ENCODE measurements at places on chromosomes 13 and 19. TPM values are rescaled to one million over a fixed set of nuclear protein-coding genes. Genes with fewer than 3 reads are reported as not detected.
A peak's percentile ranks its signal among the peaks of the same experiment; 100 is the strongest.

Gene PGLYRP1
- total RNA-seq = not detected

Gene UGGT2
- total RNA-seq = 27.1 TPM

Gene TTYH1
- total RNA-seq = 0.37 TPM

Gene TM9SF2
- 77.8 TPM for total RNA-seq

Gene SAMD1
- total RNA-seq = 62.9 TPM

DNA sequence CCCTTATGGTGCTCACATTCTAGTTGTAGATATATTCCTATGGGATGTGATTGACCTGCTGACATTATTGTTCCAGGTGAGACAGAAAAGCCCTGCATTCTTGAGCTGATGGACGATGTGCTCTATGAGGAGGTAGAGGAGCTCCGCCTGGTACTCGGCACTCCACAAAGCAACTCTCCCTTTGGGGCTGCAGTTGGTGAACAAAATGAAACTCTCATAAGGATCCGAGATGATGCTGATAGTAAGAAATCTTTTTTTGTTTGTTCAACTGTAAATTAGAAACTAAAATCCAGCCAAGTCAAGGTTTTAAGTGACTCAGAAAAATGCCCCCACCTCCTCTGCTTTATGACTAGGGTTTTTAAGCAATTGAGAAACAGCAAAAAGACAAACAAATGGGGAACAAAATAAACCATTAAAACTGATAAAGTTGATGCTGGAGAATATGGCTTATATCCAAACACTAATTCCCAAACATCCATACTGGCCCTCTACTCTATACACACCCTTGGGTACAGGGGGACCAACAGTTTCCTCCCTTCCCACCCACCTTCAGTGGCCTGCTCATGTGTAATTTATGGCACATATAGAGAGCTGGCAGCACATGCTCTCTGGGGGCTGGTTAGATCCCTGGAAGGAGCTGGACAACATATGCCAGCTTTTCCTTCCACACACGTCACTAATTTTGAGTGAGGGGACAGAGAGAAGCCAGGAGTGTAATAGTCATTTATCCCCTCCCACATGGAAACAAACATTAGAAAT is 139.6 kb downstream of the STOML3 start:
- H3K4me1 ChIP-seq = no peaks in the 10 kb centered on the region
- no peaks in the 10 kb centered on the region for H3K27me3 ChIP-seq

- no peaks in the 10 kb centered on the region for H3K27me3 ChIP-seq
- H3K4me1 ChIP-seq = no peaks in the 10 kb centered on the region
- H3K36me3 ChIP-seq = no peaks in the 10 kb centered on the region
- H3K27ac ChIP-seq = no peak overlapping the region
- H3K4me3 ChIP-seq = no peak overlapping the region
Observed at GRCh38 chr19:46031781-46032596, 8.8 kb downstream of the IGFL4 start.

- H3K36me3 ChIP-seq = no peaks in the 10 kb centered on the region
- DNase-seq = no peak
- no peaks in the 10 kb centered on the region for H3K27me3 ChIP-seq
- no peak overlapping the region for H3K4me3 ChIP-seq
Observed at GRCh38 chr19:56217039-56217949, 15.2 kb downstream of the ZSCAN5C start.

GRCh38 chr13:67094952-67095351 is 135.2 kb downstream of the PCDH9 start:
- no peak for DNase-seq
- no peak overlapping the region for H3K4me3 ChIP-seq
- H3K4me1 ChIP-seq = no peaks in the 10 kb centered on the region
- H3K27ac ChIP-seq = no peak overlapping the region
- H3K36me3 ChIP-seq = no peaks in the 10 kb centered on the region
- H3K27me3 ChIP-seq = no peaks in the 10 kb centered on the region

- H3K27ac ChIP-seq = no peak overlapping the region
- DNase-seq = no peak
- peaks cover 18% of the 10 kb centered on the region for H3K4me1 ChIP-seq
- H3K36me3 ChIP-seq = no peaks in the 10 kb centered on the region
Observed at GRCh38 chr19:5838353-5839064, 993 bp downstream of the FUT6 start.

DNA sequence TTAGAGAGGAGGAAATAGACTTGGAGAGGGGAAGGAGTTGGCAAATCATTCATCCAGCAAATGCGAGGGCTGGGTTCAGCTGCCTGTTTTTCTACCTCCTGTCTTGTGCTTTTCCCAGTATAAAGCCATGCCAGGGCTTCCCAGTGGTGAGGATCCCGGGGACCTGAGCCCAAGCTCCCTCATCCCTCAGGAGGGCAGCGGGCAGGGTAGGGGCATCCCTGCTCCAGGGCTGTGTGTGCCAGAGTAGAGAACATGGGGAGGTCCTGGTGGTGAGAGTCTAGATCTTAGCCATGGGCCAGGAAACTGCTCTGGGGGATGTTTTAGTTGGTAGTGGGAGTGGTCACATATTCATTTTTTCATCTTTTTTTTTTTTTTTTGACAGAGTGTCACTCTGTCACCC is 43.6 kb downstream of the GPR12 start:
- H3K27me3 ChIP-seq = 0 out of 2 replicates have a peak, but pooled peaks cover 10% of the 10 kb centered on the region
- H3K27ac ChIP-seq = no peak overlapping the region
- no peak overlapping the region for H3K4me3 ChIP-seq
- H3K36me3 ChIP-seq = no peaks in the 10 kb centered on the region
- H3K4me1 ChIP-seq = no peaks in the 10 kb centered on the region

DNA sequence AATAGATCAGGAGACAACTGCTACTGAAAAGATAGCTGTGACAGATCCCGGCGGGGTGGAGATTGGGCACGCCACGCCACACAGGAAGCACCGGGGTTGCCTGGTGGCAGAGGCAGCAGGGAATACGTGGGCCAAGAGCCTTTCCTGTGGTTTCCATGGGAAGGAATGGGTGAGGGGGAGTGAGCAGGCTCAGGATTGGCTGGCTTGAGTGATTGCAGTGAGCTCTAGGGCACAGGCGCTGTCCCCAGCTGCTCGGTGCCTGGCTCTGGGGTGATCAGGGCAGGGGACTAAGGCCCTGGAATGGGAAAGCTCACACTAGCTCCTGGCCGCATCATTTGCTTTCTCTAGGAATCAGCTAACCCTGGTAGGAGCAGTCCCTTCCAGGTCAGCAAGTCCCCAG is 166.1 kb downstream of the USP12 start:
- H3K27me3 ChIP-seq = no peaks in the 10 kb centered on the region
- DNase-seq = no peak
- H3K27ac ChIP-seq = no peak overlapping the region
- H3K4me3 ChIP-seq = no peak overlapping the region
- no peaks in the 10 kb centered on the region for H3K36me3 ChIP-seq

DNA sequence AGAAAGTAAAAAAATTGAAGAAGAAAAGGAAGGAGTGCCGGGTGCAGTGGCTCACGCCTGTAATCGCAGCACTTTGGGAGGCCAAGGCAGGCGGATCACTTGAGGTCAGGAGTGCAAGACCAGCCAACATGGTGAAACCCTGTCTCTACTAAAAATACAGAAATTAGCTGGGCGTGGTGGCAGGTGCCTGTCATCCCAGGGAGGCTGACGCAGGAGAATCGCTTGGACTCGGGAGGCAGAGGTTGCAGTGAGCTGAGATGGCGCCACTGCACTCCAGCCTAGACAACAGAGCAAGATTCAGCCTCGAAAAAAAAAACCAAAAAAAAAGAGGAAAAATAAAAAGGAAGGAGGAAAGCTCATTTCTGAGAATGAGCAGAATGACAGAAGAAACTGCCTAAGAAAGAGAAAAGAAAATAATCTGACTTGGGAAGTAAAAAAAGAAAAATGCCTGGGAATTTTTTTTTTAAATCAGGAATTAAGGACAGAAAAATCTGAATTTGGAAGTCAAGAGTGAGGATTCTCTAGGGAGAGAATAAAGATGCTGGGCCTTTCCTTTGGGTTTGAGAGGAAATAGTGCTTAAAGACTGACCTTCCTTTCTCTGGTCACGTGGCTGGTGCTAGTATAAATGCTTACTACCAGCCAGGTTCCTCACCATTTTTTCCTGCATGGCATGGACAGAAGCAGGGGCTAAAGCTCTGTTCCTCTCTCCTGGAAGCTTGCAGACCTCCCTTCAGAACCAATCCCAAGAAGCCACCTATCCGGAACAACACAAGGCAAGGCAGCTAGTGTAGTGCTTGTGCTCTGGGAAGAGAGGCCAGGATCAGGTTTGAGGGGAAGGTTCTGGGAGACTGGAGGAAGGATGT is at the start of gene FFAR2:
FFAR2 (plus strand) TSS at position 652 of the 864 bp plus-strand sequence. CDS start 1,458 bp downstream, outside the sequence.
- no peak for DNase-seq
- peaks cover 29% of the 10 kb centered on the region for H3K27me3 ChIP-seq
- H3K27ac ChIP-seq = no peak within 1 kb of the TSS
- no peaks in the 10 kb centered on the region for H3K36me3 ChIP-seq
- no peak within 1 kb of the TSS for H3K4me3 ChIP-seq

DNA sequence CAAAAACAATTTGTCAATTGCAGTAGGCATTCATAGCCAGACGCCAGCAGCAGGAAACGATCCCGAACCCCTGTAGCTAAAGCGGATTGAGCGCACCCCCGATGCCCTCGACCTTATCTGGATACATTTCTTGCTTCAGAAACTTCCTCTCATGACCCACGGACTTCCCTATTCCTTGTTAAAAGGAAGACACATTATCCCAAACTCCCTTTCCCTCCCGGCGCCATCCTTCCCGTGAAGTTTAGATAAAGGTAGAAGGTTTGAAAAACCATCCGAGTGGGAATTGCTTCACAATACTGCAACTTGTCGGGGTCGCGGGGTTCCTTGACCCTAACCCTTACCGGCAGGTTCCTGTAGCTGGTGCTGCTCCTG is 977 bp downstream of the PCDH20 start:
- no peaks in the 10 kb centered on the region for H3K36me3 ChIP-seq
- H3K27ac ChIP-seq = no peak overlapping the region
- no peaks in the 10 kb centered on the region for H3K4me1 ChIP-seq
- H3K27me3 ChIP-seq = no peaks in the 10 kb centered on the region

- H3K27ac ChIP-seq = no peak overlapping the region
- no peak for DNase-seq
- no peaks in the 10 kb centered on the region for H3K27me3 ChIP-seq
- H3K36me3 ChIP-seq = no peaks in the 10 kb centered on the region
- no peak overlapping the region for H3K4me3 ChIP-seq
Observed at GRCh38 chr13:68025604-68026003, 795.5 kb upstream of the PCDH9 start.

GRCh38 chr13:23687614-23688013 is 117.4 kb downstream of the TNFRSF19 start:
- no peaks in the 10 kb centered on the region for H3K36me3 ChIP-seq
- H3K4me1 ChIP-seq = no peaks in the 10 kb centered on the region
- H3K4me3 ChIP-seq = no peak overlapping the region
- H3K27me3 ChIP-seq = no peaks in the 10 kb centered on the region

DNA sequence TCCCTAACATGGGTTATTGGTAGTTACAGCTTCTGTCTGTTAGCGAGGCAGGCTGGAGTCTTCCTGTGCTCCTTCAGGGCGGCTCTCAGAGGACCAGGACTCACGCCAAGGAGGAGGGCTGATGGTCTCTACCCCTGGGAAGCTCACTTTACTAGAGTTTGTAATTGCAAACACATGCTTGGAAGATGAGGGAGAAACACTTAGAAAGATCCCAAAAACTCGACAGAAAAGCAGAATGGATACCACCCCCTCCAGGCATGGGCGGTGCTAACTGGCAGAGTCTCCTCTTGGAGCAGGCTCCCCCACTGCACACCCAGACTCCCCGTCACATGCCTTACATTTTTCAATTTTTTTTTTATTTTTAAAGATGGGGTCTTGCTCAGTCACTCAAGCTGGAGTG is 62.0 kb downstream of the PARP4 start:
- no peak overlapping the region for H3K4me3 ChIP-seq
- no peaks in the 10 kb centered on the region for H3K4me1 ChIP-seq
- DNase-seq = no peak
- H3K36me3 ChIP-seq = peaks cover 51% of the 10 kb centered on the region
- no peaks in the 10 kb centered on the region for H3K27me3 ChIP-seq

DNA sequence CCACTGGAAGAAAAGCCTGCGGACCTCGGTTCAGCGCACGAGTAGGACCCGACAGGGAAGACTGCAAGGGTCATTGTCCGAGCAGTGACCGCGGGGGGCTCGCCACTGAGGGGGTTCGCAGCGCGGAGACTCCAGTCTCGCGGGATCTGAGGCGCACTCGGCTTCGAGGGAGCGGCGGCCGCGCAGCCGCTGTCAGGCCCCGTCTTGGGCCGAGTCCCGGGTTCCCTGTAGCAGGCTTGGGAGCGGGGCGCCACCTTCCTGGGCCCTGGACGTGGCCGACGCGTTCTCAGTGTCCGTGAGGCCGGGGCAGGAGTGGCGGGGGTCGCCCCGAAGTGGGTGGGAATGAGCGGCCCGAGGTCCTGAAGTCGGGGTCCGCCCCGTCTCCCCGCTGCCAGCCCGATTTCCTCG is 474 bp upstream of the FAM174C start:
- H3K4me3 ChIP-seq = peak overlapping the region; percentile 85
- DNase-seq = no peak
- H3K4me1 ChIP-seq = peaks cover 57% of the 10 kb centered on the region
- H3K27me3 ChIP-seq = no peaks in the 10 kb centered on the region
- peaks cover 40% of the 10 kb centered on the region for H3K36me3 ChIP-seq
- H3K27ac ChIP-seq = peak overlapping the region; percentile 100

GRCh38 chr19:4099041-4099764 is 24.7 kb downstream of the MAP2K2 start:
- H3K27ac ChIP-seq = no peak overlapping the region
- no peaks in the 10 kb centered on the region for H3K27me3 ChIP-seq
- H3K36me3 ChIP-seq = peaks cover 14% of the 10 kb centered on the region
- DNase-seq = no peak
- no peak overlapping the region for H3K4me3 ChIP-seq
- no peaks in the 10 kb centered on the region for H3K4me1 ChIP-seq

- no peaks in the 10 kb centered on the region for H3K4me1 ChIP-seq
- DNase-seq = peak; percentile 39
- no peak overlapping the region for H3K4me3 ChIP-seq
- H3K27me3 ChIP-seq = no peaks in the 10 kb centered on the region
- H3K27ac ChIP-seq = no peak overlapping the region
Observed at GRCh38 chr19:7326105-7326877, 22.4 kb upstream of the ARHGEF18 start.

- no peaks in the 10 kb centered on the region for H3K27me3 ChIP-seq
- peaks cover 13% of the 10 kb centered on the region for H3K4me1 ChIP-seq
- peak overlapping the region; percentile 83 for H3K4me3 ChIP-seq
- 0 out of 2 replicates have a peak overlapping the region, but pooled peaks have one; percentile 33 for H3K27ac ChIP-seq
- DNase-seq = no peak
- no peaks in the 10 kb centered on the region for H3K36me3 ChIP-seq
Observed at GRCh38 chr19:52963247-52963618, 552 bp upstream of the ZNF816 start.
